ENCODE measurements at places on chromosomes 12 and 14.

DNA sequence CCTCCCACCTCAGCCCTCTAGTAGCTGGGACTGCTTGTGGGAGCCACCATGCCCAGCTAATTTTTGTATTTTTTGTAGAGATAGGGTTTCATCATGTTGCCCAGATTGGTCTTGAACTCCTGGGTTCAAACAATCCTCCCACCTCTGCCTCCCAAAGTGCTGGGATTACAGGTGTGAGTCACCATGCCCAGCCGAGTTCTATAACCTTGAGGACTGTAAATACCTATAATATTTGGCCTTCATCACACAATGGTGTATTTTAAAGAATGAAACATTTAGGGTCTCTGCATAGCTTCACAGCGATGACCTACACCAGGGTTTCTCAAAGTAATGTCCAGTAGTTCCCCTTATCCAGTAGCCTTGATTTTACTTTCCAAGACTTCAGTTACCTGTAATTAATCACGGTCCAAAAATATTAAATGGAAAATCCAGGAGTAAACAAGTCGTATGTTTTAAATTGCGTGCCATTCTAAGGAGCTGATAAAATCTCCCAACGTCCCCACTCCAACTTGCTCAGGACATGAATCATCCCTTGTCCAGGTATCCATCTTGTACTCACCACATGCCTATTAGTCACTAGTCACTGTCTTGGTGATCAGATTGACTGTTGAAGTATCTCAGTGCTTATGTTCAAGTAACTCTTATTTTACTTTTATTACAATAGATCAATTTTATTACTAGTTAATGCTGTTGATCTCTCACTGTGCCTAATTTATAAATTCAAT, 368.2 kb downstream of the BTG1 start:
- no peak for DNase-seq

DNA sequence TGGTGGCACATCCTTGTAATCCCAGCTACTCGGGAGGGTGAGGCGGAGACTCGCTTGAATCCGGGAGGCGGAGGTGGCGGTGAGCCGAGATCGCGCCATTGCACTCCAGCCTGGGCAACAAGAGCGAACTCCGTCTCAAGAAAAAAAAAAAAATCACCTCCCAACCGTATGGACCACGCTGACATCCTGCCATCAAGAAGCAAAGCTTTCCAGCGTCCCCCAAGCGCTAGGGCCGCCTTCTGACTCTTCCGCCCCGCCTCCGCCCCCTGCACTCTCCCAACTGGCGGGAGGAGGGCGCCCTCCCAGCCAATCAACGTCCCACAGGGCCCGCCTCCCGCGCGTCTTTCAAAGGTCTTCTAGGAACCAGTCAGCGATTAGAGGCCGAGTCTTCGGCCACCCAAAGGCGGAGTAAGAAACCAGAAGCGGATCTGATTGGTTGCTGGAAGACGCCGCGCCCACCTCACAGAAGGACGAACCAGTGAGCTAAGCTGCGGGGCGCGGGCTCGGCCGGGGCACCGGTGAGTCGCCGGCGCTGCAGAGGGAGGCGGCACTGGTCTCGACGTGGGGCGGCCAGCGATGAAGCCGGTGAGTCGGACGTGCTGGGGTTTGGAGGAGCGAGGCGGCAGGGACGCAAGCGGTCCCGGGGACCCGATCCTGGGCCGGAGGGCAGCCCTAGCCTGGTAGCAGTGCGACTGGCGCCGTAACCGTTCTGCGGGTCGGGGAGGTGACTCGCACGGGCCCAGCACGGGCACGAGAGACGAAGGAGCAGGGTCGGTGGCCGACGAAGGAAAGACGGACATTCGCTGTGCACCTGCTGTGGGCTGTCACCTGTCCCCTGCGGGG, at the start of gene CDKN3:
CDKN3 (plus strand) TSS at position 515 of the 843 bp plus-strand sequence; CDS start at position 577, 62 bp downstream.
- DNase-seq: peak; percentile 97

- peak; percentile 21 for DNase-seq
These were observed 34.6 kb downstream of the SPRING1 start for GRCh38 chr12:116703214-116703795.

GRCh38 chr14:61641914-61642613, 53.2 kb upstream of the HIF1A start:
- no peak for DNase-seq

DNA sequence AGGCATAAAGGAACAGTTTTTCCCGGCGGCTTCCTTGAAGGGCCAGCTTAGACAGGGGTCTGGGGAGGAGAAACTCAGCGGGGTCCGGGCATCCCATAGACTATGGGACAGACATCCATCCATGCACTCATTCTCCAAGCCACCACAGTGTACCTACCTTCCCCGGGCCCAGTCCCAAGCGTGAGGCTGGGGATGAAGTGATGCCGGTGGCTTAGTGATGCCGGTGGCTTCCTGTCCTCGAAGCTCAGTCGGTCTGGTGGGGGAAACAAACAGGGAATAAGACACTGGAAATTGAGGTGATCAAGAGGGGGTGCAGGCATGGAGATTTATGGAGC, 421 bp downstream of the RTL1 start:
- DNase-seq: no peak

- DNase-seq: no peak
These were observed 7.5 kb upstream of the CHD4 start for GRCh38 chr12:6614513-6615172.

DNA sequence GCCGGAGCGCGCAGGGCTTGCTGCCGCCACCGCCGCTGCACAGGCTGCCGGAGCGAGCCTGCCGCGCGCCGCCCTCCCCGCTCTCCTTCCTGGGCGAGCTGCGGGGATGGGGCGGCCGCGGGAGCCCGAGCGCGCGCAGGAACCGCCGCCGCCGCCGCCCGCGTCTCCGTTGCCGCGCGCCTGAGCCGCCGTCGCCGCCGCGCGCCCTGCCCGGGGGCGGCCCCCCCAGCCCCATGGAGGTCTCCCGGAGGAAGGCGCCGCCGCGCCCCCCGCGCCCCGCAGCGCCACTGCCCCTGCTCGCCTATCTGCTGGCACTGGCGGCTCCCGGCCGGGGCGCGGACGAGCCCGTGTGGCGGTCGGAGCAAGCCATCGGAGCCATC, 352 bp downstream of the PLXNC1 start:
- DNase-seq: peak; percentile 39

GRCh38 chr14:61877035-61877390, 114.8 kb downstream of the SNAPC1 start:
- no peak for DNase-seq

DNA sequence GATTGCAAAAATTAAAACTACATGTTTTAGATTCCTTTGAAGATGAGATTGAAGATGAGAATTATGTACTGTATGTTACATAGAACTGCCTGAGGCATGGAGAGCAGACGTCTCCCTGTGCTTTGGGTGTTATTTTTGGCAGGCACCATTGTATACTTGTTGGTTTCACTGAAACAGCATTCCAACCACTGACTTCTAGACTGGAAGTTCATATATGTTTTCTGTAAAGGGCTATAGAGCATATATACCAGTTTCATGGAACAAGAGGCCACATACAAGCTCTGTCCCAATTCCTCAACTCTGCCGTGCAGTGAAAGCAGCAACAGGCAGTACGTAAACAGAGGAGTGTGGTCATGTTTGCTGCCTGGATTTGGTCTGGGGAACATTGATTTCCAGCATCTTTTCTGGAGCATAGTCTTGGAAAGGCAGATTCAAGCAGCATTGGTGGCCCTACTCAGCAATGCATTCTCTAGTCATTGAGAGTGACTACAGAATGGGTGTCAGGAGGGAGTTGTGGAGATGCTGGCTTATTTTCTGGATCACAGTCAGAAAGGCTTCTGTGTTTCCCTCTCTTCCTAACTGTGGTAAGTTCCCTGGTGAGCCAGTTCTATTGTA, 57.6 kb upstream of the CNTN1 start:
- DNase-seq: no peak

GRCh38 chr12:124171231-124171979, 123.5 kb upstream of the RFLNA start:
- DNase-seq: no peak

- DNase-seq: no peak
These were observed 62.5 kb downstream of the BCL2L14 start for GRCh38 chr12:12133259-12133658.

DNA sequence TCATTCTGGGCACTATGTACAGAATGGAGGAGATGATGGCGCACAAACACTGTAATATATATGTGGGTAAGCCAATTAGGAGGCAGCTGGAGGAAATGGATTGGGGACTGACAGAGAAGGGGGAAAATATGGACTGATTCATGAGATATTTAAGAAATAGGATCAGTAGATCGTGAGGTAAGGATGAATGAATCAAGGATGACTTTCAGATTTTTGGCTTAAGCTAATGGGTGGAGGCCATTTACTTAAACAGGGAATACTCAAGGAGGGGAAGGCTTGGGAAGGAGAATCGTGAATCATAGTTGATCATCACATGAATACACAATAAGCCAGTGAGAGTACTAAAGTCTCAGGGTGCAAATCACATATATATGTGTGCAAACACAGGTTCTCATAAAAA, 11.2 kb upstream of the GNPNAT1 start:
- no peak for DNase-seq

GRCh38 chr12:12072064-12072760, 1.5 kb downstream of the BCL2L14 start:
- no peak for DNase-seq

- no peak for DNase-seq
These were observed 307.0 kb downstream of the PCNX1 start for GRCh38 chr14:71214241-71214640.

DNA sequence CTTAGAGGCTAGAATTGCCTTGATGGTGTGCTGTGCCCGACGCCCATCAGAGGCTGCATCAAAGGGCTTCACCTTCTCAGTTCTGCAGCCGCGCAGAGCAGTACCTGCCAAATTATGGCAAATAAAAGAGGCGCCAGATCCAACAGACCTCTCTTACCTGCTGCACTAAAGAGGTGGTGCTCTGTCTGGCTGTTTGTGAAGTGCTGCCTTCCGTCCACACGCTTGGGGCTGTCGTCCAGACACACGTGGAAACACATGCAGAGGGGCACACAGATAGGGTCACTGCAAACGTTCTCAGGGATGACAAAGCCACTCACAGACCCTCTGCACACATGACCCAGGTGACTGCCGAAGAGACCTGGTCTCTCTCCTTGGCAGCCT, 617.5 kb downstream of the VRK1 start:
- DNase-seq: no peak

- DNase-seq: no peak
These were observed 150.9 kb downstream of the MED13L start for GRCh38 chr12:116126610-116127009.

GRCh38 chr14:49951691-49952345, 58.9 kb downstream of the ARF6 start:
- DNase-seq: no peak

DNA sequence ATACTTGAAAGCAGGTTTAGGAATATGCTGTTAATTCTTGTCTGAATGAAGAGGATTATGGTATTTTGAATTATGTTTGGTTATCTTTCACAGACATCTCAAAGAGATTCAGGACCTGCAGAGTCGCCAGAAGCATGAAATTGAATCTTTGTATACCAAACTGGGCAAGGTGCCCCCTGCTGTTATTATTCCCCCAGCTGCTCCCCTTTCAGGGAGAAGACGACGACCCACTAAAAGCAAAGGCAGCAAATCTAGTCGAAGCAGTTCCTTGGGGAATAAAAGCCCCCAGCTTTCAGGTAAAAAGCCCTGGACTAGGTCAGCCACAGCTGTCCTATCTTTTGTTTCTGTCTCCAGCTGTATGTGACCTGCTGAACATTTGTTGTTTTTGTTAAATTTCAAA, 52.1 kb downstream of the RAD52 start:
- DNase-seq: no peak

GRCh38 chr12:75389706-75390105, 1.2 kb upstream of the GLIPR1L2 start:
- no peak for DNase-seq

GRCh38 chr12:62651138-62651537, 184.5 kb downstream of the MON2 start:
- DNase-seq: no peak

GRCh38 chr14:53767566-53767965, 189.1 kb downstream of the BMP4 start:
- no peak for DNase-seq

DNA sequence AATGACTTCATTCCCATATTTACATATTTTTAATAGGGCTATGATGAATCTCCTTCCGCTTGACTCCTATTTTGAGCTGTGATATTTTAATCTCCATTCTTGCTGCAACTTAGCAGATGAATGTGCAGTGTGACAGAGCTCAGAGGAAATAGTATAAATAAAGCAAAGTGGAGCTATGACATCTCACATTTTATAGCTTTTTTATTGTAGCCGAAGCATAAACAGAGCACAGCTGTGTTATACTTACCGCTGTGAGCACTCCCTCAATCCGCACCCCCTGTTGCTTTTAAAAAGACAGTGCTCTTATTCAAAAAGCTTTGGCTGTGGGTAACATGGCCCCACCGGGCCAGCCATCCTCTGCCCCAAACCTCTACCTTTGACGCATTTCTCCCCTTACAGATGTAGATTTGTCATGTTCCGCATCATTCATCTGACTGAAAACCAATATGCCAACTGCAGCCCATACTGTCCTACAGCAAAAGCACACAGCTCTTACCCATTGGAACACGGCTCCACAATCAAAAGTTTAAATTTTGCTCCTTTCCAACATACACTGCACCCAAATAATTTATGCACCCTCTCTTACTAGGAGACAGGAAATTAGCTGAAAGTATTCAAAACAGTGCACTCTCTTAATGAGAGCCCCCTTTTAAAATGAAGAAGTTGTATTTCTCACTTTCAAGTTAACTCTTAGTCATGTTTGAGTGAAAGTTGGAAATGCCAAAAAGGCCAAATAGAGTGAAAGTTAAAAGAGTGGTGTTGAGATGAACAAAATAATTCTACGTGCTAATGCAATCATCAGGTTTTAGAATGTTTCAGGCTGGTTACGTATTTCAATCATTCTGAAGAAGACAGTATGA, 429.3 kb upstream of the SOX5 start:
- DNase-seq: peak; percentile 28

DNA sequence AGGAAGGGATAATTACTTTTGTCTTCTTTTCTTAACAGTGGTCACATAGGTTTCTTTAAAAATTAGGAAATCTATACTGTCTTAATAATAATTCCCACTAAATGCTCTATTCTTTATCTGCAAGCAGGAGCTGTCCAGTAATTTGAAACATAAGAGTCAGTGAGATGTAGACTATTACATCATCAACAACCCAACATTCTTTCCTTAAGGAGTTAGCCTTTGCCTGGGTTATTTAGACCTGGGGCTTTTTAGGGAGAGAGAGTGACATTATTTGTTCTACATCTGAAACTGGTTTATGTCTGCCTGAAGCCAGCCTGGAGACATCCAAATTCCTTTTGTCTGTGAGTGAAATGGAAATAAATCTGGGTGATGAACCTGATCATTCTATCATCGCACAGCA, 294.4 kb downstream of the TMTC2 start:
- no peak for DNase-seq

GRCh38 chr12:106873983-106874382, 81.7 kb upstream of the TMEM263 start:
- no peak for DNase-seq

GRCh38 chr12:65740873-65741600, 83.2 kb upstream of the HMGA2 start:
- no peak for DNase-seq

GRCh38 chr12:89547101-89547500, 21.3 kb upstream of the POC1B start:
- no peak for DNase-seq

- no peak for DNase-seq
These were observed 33.8 kb downstream of the CACNA2D4 start for GRCh38 chr12:1884651-1885050.

GRCh38 chr12:125406131-125406530, 340.9 kb downstream of the AACS start:
- DNase-seq: no peak

- no peak for DNase-seq
These were observed 109.8 kb upstream of the BCAT1 start for GRCh38 chr12:25058658-25059058.

Data from NCI-H748 treated with DMSO at 0.1 percent for 48 hours (cell line).